ENCODE measurements at places on chromosomes 6 and 20.

DNA sequence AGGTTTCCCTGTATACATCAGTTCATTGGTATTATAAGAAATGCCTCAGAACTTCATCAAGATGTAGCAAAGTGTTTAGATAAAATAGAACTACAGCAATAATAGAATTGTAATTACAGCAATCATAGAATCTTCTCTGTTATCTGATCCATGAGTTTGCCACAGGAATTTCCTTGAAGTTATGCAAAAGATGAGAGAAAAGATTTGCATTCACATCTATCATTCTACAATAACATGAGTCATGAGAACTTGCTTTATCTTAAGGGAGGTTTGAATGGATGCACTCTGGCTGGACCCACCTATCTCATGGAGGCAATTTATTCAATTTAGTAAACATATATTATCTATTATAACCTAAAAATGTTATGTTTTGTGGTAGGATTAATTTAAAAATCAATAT is 329.8 kb upstream of the EPHA7 start:
- no peak for DNase-seq

- no peak for DNase-seq
These were observed 59.2 kb upstream of the EYA2 start for GRCh38 chr20:46835418-46835817.

DNA sequence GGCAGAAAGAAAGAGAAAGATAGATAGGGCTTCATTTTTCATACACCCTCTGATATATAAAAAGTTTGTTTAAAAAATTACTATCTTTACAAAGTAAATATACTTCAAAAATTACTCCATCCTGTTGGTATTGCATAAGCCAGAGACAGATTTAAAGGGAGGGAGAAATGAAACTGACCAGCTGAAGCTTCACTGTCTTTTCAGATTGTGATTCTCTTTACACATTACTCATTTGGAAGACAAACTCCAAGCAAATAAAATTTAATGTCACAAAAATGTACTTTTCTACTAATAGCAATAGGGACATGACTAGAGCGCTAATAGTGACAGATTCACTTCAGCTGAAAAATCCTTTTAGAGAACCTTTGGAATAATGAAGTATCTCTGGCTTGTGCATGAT is 38.6 kb upstream of the MARCKS start:
- DNase-seq, result no peak

DNA sequence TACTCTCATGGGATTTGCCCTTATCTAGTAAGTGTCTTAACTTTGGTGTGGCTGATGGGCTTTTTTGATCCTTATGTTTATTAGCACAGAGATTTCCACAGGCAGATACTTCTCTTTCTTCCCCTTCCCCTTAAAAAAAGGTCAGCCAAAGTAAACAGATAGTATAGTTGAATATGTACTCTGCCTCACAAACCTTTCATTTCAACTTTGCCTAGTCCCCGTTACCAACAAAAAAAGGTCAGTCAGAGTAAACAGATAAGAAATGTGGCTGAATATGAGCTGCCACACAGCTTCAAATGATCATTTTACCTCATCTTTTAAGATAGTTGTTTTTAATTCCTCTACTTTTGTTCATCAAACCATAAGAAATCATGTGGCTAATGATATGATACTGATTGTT is 34.1 kb upstream of the SLC35D3 start:
- no peak for DNase-seq

DNA sequence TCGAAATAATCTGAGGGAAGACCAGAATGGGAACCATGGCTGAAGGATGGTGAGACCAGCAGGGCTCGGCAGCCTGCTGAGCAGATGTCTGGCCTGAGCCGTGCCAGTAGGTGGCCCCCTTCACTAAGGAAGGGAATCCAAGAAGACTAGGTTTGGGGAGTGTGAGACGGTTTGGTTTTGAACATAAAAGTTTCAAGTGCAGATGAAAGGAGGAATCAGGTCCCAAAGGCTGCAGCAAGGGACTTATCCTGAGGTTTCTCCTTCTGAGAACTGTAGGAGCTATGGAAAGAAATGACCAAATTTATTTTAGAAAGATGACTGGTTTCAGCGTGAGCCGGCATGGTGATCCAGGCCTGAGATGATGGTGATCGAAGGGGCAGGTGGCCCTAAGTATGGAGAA is 4.6 kb upstream of the OSER1 start:
- no peak for DNase-seq

- no peak for DNase-seq
These were observed 6.0 kb downstream of the NUP153 start for GRCh38 chr6:17700421-17701416.

DNA sequence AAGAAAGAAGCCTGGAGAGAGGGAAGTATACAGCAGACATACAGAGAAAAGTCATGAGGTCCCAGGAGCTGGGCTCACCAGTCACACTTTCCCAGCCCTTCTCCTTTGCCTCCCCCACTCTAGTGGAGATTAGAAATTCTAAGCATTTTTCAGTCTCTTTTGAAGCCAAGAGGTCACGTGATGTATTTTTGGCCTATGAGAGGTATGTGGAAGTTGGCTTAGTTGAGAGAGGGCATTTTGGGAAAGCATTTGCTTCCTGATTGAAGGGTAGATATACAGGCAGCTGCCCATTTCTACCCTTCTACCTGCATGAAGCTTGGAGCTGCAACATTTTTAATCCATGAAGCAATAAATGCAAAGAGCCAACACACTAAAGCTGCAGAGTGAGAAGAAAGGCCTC is 106.0 kb upstream of the TNFAIP3 start:
- DNase-seq, result no peak
